Suppressor macrophage (primary cell): ENCODE measurements at places on chromosomes 13 and 19.

GRCh38 chr13:66634384-66634783 lies 595.8 kb downstream of the PCDH9 start:
- DNase-seq, result no peak

GRCh38 chr13:75702476-75702875 lies 66.3 kb downstream of the LMO7 start:
- DNase-seq, result peak; percentile 59

GRCh38 chr19:18594096-18594823 lies 5.7 kb downstream of the REX1BD start:
- peak; percentile 86 for DNase-seq

DNA sequence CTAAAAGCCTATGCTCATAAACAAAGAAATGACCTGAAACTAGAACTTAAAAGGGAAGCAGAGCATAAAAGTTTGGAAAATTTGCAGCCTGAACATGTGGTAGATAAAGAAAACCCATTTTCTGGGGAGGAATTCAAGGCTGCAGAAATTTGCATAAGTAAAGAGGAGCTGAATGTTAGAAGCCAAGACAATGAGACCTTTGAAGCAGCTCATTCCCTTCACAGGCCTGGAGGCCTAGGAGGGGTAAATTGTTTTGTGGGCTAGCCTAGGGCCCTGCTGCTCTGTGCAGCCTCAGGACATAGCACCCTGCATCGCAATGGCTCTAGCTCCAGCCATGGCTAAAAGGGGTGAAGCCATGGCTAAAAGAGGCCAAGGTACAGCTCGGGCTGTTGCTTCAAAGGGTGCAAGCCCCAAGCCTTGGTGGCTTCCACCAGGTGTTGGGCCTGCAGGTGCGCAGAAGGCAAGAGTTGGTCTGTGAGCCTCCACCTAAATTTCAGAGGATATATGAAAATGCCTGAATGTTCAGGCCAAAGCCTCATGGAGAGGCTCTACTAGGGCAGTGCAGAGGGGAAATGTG lies 38.3 kb downstream of the ZIC2 start:
- no peak for DNase-seq
